ENCODE measurements at places on chromosomes 1 and 21.
A peak's percentile ranks its signal among the peaks of the same experiment; 100 is the strongest.

DNA sequence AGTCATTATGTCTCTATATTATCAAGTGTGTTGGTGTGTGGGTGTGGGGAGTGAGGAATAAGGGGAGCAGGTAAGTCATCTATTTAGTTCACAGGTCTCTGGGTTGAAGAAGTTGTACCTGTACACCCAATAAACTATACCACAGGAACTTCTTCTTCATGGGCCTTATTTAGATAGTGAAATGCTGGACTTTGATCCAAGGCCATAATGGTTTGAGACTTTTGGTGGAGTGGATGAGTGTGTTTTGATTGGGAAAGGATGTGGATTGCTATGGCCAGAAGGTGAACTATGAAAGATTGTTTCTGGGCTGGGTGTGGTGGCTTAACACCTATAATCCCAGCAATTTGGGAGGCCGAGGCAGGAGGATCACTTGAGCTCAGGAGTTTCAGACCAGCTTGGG is 7.0 kb upstream of the ZMYM6 start:
- DNase-seq: no peak

GRCh38 chr1:176177764-176178163 is 29.3 kb downstream of the COP1 start:
- no peak for DNase-seq

DNA sequence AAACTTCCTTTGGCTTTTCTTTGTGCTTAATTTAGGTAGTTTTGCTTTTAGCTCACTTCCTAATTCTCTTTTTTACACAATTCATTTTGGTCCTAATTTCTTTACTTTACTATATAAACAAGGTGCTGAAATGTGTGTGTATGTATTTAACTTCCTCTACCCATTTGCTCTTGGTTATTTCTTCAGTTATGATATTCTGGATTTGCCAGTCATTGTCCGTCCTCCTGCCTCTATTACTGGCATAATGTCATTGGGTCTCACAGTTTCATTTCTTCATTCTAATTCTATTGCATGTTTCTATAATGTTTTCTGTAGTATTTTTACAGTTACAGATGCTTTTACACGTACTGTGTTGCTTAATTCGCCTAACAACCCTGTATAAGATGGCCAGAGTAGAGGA is 96.2 kb downstream of the ZMYM4 start:
- no peak for DNase-seq

DNA sequence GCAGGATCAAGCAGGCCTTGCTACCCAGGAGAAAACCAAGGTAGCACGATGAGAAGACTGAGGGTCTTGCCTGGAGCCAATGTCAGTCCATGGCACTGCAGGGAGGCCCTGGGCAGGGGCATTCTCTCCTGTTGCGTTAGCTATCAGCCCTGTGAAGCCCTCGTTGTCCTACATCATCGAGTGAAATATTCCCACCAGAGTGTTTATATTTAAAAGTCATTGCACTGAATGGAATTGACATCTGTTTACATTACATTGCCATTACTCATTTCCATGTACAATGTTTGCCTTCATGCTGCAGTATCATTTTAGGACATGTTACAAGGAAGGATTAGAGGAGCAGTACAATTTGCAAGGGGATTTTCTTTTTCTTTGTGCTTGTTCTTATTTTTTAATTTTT is 243.9 kb downstream of the KAZN start:
- no peak for DNase-seq

- DNase-seq: peak; percentile 79
Measured at GRCh38 chr1:65235867-65236805, 73.2 kb upstream of the DNAJC6 start.

DNA sequence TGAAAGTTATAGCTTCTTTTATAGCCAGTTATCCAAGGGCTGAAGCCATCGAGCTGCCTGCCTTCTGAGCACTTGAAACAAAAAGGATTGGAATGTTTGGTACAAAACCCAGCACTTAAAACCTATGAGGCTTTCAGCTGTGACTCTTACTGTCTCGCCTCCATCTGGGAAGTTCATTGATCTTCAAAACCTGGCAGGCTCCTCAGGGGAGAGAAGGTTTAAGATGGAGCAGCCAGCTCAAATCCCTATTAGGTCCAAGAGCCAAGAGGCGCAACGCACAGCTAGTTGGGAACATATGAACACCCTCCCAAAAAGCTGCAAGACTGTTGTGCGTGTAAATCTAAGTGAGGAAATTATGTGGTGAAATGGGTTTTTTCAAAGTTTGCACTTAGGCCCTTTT is 33.4 kb downstream of the BACE2 start:
- DNase-seq: no peak

GRCh38 chr1:2163205-2163604 is 31.4 kb downstream of the FAAP20 start:
- DNase-seq: no peak

- DNase-seq: no peak
Measured at GRCh38 chr21:42384156-42384945, 11.5 kb downstream of the TMPRSS3 start.

All from NCI-H1694 (cell line).